GM13977 (cell line): ENCODE measurements at places on chromosomes 5 and 9.
A peak's percentile ranks its signal among the peaks of the same experiment; 100 is the strongest.

DNA sequence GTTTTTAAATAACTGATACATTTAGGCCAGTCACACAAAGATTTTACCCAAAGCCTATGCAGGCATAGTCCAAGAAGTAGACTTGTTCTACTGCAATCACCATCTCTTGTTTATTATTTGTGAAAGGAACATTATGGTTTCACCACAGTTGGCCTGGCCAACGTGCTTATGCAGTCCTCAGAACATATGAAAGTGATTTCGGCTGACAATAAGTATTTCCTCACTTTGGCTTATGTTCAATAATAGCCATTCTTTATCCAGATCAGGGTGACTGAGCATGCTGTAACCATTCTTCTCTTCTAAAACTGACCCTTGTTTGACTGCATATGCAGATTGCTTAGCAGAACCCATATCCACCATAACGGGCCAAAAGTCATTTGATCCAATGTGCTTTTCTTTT, 76.6 kb upstream of the CCDC152 start:
- DNase-seq: no peak

GRCh38 chr5:32542216-32543059, 42.9 kb upstream of the SUB1 start:
- peak; percentile 42 for DNase-seq

DNA sequence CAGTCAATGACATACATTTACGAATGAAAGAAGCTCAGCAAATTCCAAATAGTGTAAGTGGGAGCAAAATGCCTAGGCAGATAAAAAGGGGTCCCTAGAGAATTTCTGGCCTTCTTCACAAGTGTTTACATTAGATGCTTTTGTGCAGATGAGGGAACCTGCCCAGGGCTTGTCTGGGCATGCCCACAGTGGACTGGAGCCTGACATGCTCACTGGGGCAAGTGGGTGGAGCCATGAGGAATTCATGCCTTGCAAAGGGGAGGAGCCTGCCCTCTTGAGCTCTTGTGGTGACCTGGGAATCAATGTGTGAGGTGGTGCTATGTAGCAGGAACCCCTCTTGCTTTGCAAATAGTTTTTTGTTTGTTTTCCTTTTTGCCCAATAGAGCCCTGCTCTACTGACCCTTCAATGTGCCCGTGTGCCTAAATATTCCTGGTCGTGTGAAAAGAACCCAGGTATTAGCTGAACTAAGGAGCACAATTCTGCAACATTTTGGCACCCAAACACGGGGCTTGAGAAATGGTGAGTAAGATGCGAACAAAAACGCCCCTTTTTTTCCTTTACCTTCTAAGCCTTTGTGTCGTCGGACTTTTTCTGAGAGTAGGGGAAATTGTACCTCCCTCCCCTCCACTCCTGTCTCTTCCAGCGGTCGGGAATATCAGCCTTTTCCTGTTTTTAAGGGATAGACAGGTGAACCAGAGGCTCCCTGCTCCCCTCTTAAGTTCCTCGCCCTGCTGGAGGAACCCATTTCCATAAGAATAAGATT, 433.8 kb upstream of the CDH9 start:
- DNase-seq: no peak

GRCh38 chr9:35730486-35730854, 1.5 kb downstream of the TLN1 start:
- DNase-seq: no peak

DNA sequence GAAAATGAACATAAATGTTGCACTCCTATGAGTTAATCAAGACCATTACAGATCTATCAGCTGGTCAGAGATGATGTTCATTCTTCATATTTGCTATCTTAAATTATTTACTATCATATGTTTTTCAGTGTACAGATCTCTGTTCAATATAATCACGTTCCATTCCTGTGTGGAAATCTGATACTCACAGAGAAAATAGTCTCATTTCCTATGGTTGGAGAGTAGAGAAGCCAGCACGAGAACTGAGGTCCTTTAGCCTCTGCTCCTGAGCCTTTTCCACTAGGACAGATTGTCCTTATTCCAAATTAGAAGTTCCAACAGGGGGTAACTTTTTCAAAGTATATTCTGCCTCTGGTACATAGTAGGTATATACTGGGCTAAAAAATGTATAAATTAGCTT, 29.2 kb downstream of the UGCG start:
- no peak for DNase-seq

DNA sequence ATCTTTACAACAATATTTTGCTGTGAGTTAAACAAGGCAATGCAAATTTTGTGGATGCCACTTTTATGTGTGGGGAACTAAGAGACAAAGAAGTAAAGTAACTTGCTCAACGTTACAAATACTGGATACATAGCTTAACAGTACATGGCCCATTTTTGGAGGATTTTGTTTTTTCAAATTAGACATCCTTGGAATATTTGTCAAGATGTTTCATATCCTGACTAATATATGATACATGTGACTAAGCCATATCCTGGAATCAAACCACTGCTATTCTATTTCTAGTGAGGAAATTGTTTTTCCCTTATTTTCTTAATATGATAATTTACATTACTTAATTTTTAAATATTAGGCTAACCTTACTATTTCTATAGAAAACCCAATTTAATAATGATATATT, 529.8 kb downstream of the DMRTA1 start:
- DNase-seq: no peak

GRCh38 chr5:145360936-145361335, 474.2 kb downstream of the PRELID2 start:
- no peak for DNase-seq
